ENCODE measurements at places on chromosomes 3 and 15.

- DNase-seq = no peak
Measured at GRCh38 chr3:118948146-118948545, 86.5 kb downstream of the IGSF11 start.

GRCh38 chr3:100525753-100526612 is 33.6 kb downstream of the TMEM45A start:
- DNase-seq = no peak

DNA sequence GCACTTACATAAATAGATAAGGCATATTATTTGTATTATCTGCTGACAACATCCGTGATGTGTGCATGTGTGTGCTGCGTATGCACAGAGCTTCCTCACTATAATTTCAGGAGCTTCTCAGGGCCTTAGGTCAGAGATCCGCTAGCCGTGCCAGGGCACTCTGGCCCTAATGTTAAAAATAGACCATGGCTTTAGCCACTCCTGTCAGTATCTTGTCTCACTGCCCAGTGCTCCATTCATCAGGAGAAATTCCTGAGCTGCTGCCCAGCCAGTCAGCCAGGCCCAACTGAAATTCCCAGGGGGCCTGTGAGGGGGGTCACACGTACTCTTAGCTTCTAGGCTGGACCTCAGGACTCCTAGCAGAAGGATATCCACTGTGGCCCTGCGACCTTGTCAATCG is 70.0 kb upstream of the ABHD2 start:
- DNase-seq = peak; percentile 70

GRCh38 chr15:34331809-34332208 is 5.8 kb downstream of the SLC12A6 start:
- no peak for DNase-seq

DNA sequence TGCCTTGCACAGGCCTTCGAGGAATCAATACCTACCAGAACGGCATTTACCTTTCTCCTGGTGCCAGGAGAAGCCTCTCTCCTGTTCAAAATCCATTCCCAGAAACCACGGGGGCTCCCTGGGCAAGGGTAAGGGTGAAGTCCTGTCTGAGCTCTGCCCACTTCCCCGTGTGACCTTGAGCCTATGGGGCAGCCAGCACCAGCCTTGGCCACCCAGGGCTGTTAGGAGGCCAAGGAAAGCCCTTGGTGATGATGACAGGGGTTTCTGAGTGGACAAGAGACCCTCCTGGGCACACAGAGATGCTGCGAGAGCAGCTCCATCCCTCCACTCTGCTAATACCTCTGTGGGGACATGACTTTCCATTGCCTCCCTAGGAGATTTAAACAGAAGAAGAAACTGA is 5.9 kb downstream of the SCN5A start:
- no peak for DNase-seq

- no peak for DNase-seq
Measured at GRCh38 chr15:22786868-22787698, 639 bp downstream of the NIPA1 start.

DNA sequence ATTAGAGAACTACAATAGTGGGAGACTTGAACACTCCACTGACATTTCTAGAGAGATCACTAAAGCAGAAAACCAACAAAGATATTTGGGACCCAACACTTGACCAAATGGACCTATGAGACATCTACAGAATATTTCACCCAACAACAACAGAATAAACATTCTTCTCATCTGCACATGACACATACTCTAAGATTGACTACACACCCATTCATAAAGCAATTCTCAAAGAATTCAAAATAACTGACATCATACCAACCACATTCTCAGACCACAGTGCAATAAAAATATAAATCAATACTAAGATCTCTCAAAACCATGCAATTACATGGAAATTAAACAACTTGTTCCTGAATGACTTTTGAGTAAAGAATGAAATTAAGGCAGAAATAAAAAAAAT is 473.7 kb downstream of the LPP start:
- no peak for DNase-seq

- no peak for DNase-seq
Measured at GRCh38 chr3:49349348-49350114, 8.6 kb downstream of the GPX1 start.

GRCh38 chr3:192079098-192079497 is 618.1 kb downstream of the PYDC2 start:
- DNase-seq = no peak

- no peak for DNase-seq
Measured at GRCh38 chr3:67245545-67245944, 247.4 kb downstream of the KBTBD8 start.

DNA sequence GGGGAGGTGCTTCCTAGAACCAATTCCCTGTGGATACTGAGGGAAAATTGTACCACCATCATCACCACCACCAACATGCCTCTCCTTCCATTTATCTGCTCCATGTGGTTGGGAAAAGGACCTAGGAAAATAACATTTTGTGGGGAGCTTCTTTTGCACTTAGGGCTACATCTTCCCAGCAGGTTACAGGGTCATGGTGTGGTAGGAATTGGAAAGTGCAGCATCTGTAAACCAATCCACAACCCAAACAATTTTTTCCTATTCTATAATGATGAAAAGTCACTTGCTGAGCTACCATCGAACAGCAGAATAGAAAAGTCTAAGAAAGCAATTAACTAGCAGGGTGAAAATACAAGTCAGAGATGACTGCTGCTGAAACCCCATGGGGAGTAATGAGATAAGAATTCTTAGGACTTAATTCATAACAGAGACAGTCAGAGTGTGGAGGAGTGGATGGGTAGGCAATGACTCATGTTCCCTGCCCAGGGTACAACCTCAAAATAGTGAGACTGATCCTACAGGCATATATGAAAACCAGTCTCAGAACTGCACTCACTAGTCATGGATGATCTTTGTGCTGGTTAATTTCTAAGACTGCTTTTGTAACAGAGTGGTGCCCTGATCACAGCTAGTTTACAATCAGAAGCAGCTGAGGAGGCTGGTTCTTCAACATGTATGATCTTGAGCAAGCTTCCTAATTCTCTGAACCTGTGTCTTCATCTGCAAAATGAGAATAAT is 38.1 kb upstream of the LEKR1 start:
- DNase-seq = no peak

DNA sequence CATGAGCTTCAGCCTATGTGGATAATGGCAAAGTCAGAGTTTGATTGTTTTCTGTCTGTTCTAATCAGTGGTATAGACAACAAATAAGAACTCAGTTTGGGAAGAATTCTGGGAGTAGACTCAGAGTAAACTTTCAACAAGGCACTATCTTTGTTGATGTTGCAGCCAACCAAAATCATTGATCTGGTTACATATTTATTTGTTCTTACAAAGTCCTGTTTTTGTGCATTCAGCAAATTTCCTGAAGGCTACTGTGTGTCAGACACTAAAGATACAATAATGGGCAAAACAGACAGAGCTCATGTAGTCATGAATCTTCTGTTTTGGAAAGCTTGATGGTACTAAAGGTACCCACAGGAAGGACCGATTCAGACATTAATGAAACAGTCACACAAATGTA is 55.0 kb downstream of the GRM7 start:
- no peak for DNase-seq

DNA sequence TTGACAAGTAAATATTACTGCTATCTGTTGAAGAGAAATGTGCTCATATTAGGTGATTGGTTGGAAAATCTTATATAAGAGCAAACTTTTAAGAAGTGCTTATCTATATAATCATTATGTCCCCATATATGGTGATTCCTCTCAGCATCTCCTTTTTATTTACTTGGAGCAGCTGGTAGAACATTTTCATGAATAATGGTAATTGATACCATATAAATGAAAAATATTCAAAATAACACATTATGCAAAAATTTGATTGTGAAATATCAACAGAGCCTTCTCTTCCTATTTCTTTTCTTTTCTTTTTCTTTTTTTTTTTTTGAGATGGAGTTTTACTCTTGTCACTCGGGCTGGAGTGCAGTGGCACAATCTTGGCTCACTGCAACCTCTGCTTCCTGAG is 56.2 kb downstream of the ROBO2 start:
- DNase-seq = no peak

DNA sequence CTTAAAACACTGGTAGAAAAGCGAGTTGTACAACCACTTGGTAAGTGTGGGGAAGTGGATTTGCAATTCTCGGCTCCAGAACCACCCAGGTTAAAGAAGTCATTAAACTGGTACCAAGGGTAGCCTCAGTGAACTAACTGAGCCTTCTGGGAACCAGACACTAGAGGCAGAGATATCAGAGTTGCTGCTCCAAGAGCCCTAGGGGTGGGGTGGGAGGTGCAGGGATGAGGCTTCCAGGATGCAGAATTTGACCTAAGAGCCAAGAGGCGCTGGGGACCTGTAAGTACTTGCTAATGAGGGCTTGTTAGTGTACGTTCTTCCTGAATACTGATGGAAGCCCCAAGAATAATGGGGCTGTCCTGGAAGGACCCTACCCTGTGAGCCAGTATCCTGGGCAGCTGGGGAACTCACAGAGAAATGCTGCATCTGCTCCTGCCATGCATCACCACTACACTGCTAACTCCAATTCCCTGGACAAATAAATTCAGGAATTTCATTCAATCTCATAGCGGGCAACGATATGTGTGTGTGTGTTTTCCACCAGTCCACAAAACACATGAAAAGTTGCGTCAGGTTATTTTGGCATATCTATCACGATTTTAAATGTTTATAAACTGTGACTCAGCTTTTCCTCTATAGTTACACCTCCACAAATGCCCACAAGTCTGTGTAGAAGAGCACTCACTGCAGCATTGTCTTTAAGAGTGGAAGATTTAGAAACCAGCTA is 23.8 kb downstream of the STIMATE start:
- no peak for DNase-seq

GRCh38 chr3:146115619-146116018 is 45.4 kb downstream of the PLOD2 start:
- DNase-seq = no peak

DNA sequence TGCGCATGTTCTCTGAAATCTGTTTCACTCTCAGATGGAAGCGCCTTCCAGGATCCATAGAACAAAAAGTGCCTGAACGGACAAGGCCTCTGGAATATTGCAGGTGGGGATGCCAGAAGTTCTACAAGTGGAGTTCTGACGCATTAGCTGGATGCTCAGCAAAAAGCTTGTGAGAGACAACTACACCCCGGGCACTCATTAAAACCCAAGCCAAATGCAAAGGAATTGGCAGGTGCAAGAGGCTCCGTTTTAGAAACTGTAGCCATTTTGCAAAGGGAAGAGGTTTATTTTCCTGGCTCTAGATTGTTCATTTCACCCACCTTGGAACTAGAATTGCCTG is 35.2 kb upstream of the SLC24A5 start:
- DNase-seq = no peak

- peak; percentile 45 for DNase-seq
Measured at GRCh38 chr3:33074217-33075067, 22.5 kb downstream of the GLB1 start.

DNA sequence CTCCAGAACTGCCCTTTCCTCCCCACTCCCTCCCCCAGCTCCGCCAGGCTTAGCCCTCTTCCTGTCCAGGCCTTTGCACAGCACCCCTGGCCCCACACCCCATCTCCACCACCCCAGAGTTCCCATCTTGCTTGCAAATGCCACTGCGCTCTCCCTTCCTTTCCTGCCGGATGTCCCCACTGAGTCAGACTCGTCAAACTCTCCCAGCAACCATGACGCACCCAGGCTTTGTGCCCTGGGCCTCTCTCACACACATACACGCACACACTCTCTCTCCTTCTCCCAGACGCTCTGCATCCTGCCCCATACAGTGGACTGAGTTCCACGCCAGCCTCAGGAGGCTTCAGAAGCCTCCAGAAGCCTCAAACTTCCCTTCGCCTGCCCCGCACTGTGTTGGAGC is 2.8 kb upstream of the CCDC9B start:
- DNase-seq = no peak

DNA sequence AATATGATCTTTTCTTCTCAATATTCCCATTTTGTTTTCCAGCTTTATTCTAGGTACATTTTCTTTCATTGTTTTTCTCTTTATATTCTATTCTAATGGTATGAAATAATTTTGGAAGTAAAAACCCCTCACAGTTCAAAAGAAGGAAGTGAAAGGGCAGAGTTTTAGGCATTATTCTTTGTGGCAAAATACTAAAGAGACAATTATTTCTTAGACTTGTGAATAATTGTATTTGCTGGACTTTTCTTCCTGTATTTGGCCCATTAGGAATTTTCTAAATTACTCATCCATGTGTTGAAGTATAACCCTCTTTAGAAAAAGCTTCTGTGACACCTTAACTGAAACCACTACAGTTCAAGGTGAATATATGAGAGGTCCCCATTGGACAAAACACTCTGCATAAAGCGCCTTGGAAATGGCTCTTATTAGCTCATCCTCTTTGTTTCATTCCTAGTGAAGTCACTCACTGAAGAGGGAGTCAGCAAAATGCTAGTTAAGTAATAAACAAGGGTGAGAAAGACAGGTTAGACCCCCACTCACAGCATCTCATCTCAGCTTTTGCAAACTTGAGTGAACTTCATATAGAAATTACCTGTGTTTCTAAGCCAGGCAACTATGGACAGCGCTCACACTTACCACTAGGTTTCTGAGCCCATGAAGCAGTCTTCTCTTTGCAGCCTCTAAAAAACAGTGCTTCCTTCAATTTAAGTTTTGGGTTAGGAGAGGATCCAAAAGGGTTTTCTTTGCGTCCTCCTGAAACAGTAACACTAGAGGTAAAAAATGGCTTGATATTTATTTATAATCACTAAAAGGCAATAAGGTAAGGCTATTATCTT is 327.5 kb downstream of the ARPP21 start:
- no peak for DNase-seq

DNA sequence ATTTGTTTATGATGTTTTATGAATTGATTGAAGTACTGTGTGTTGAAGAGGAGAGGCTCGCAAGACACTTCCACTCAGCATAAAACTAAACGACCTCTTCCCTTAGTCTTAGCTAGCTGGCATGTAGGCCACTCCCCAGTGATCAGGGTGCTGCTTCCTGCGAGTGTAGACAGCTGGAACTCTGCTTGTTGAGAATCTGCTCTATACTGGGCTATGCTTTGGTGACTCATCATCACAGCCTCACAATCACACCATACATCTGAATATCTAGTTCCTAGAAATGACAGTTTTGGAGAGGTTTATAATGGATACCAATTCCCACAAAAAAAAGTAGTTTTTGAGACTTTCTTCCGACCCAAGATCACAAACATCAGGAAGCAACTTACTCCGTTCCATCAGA is 1.5 kb upstream of the SLC24A5 start:
- DNase-seq = no peak

- no peak for DNase-seq
Measured at GRCh38 chr15:48143856-48144255, 23.1 kb downstream of the SLC24A5 start.

GRCh38 chr3:128374746-128375445 is 91.8 kb downstream of the DNAJB8 start:
- no peak for DNase-seq

DNA sequence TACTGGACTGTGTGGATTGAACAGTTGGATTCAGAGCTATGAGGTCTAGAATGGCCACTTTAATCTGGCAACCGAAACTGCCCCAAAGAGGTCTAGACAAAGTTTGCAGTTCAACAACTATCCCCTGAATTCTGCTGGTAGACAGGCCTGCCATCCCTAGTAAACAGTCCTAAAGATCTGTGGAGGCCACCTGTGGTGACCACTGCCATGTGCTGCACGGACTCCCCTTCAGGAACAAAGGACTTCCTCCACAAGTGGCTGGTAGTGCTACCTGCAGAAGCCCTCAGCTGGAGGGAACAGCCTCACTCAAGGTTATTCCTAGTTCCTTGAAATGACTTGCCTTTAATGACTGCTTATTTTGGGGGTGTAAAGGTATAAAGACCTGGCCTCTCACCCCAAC is 6.1 kb downstream of the TNFAIP8L3 start:
- DNase-seq = no peak

- DNase-seq = peak; percentile 79
Measured at GRCh38 chr3:187740421-187741399, 4.6 kb downstream of the BCL6 start.
